ENCODE measurements at places on chromosomes 13 and 19.
A peak's percentile ranks its signal among the peaks of the same experiment; 100 is the strongest.

GRCh38 chr19:4977299-4978174 is 8.6 kb downstream of the KDM4B start:
- no peak for DNase-seq

GRCh38 chr19:43675269-43675879 is 5.4 kb upstream of the PLAUR start:
- peak; percentile 71 for DNase-seq

- no peak for DNase-seq
These were observed 72.3 kb downstream of the NAA16 start for GRCh38 chr13:41383386-41383785.

DNA sequence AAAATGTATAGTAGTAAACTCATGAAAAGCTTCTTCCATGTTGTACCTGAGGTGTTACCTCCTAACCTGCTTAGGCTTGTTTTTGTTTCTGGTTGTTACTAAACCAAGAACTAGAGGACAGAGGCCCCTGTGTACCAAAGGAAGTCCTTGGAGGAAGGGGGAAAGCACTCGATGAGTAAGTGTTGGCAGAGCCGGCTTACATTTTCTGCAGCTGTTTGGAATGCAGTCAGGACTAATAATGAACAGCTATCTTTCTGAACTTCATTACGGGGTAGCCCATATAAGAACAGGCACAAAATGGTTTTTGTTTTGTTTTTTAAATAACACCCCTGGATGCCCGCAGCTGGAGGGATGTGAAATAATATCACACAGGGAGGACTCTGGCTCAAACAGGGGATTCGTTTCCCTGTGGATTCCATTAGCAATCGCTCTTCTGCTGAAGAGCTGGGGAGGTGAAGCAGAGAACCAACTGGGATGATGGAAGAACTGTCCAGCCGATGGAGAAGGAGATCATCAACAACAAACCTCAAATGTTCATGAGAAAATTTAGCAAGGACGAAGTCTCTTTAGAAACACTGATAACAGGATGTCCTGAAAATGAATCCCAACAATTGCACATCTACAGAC is 214.2 kb upstream of the MAB21L1 start:
- DNase-seq, result no peak

GRCh38 chr19:3556423-3556977 is 886 bp downstream of the MFSD12 start:
- DNase-seq, result no peak

GRCh38 chr13:108984251-108984920 is 355.0 kb downstream of the MYO16 start:
- DNase-seq, result no peak

- DNase-seq, result peak; percentile 12
These were observed 7.7 kb downstream of the N4BP2L2 start for GRCh38 chr13:32530841-32531253.

DNA sequence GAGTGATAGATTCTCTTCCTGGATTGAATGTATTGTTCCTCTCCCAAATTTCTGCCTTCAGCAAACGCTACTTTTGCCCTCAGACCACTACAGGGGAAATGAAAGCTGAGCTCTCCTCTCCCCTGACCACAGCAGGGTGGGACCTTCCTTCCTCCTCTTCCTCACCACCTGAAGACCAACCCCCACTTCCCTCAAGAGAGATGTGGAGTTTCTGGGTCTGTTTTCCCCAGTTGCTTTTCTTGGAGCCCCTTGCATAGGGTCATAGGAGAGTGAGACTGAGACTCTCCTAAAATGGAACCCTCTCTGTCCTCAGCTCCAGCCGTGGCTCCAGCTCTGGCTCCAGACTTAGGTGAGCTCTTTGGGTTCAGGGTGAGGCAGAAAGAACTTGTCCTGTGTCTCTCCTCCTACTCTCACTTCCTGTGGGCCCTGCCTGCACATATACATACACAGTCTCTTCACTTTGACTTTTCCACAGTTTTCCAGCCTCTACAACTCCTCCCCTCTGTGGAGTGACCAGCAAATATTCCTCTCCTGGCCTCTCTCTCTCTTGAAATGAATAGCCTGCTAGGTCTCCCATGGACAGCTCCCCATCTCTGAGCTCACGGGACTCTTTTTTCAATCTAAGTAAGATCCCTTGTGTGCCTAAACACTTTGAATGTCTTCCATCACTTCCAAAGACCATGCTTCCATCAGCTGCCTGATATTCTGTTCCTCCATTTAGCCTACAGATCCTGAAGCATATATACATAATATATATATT is 19.2 kb upstream of the ZNF175 start:
- DNase-seq, result no peak

DNA sequence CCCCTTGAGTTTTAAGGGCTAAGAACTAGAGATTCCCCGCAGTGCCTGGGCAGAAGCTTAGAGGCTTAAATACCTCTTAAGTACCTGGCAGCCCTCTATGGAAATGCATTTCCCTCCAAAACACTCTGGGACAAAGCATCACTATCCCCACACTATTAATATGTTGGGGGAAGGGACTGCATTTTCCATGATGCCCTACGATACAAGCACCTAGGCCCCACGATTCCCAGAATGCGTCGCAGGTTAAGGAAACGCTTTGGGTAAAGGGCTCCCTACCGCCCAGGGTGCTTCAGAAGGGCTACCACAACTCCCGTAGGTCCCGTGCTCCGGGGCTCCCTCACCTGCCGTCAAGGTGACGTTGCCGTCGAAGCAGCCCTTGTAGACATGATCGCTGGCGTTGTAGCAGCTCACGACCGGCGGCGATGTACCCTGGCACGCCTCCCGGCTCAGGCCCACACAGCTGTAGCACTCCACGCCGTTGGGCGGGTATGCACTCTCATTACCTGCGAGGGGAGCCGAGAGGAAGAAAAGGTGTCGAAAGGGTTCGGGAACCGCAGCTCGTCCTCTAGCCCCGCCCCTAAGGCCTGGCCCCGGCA is 2.5 kb downstream of the LYPD3 start:
- no peak for DNase-seq

DNA sequence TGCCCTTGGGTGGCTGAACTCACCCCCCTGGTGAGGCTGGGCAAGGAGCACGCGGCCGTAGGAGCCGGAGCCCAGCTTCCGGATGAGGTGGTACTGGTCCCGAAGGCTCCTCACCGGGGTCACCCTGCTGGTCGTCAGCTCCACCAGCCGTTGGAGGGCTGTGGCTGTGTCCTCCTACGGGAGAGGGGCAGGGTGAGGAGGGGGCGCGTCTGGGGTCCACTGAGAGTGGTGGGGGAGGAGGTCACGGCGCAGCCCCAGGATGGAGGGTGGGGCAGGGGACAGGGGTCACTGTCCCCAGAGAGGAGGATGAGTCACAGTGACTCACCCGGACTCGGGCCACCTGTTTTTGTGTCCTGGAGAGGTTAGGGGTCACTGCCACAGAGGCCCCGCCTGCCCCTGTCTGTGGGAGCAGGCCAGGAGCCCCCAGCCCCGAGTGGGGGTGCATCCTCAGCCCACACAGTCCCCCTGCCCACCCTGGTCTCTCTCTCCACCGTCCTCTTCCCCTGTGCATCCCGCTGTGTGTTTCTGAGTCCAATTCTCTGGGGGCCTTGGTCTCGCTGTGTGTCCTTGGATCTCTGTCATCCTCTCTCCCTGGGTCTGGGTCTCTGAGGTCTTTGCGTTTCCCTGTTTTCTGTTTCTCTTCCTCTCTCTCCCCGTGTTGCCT is 435 bp downstream of the SBK3 start:
- no peak for DNase-seq

DNA sequence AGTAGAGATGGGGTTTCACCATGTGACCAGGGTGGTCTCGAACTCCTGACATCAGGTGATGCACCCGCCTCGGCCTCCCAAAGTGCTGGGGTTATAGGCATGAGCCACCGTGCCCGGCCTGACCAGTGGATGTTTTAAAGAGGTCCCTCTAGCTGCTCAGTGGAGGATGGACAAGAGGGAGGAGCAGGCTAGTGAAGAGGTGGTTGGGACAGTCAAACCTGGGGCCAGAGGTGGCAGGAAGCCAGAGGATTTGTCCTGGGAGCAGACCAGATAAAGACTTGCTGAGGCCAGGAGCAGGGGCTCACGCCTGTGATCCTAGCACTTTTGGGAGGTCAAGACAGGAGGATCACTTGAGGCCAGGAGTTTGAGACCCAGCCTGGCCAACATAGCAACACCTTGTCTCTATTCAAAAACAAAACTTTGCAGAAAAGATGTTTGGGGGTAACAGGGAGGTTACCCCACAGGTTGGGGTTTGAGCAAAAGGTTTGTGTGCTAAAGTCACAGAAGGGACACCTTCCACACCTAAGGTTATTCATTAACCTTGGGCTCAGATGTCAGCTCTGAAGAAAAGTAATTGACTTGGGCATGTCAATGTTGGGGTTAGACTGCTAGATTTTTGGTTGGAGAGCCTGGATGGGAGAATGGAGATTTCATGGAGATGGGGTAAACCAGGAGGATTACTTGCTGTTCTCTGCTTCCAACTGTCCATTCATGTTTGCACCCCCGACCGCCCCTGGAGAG is 9.0 kb downstream of the BCAM start:
- DNase-seq, result no peak

DNA sequence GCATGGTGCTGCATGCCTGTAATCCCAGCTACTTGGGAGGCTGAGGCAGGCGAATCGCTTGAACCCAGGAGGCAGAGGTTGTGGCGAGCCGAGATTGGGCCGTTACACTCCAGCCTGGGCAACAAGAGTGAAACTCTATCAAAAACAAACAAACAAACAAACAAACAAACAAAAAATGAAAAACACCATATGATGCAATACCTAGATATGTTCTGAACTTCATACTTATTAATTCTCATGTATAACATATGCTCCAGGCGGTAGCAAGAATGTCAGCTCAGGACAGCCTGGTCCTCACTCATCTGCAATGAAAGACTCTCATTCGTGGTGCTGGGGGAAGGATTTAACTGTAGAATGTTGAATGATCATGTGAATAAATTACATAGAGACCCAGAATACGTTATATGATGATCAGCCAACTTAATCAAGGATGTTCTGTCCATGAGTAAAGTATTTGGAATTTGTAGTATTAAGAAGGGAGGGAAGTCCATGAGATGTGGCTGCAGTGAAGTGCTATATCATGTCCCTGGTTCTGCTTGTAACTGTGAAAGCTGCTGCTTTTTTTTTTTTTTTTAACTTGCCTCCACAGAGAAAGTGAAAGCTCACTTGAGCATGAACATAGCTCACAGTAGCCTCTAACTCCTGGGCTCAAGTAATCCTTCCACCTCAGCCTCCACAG is 206.8 kb downstream of the UQCRFS1 start:
- no peak for DNase-seq

- no peak for DNase-seq
These were observed 1541.8 kb downstream of the EFNB2 start for GRCh38 chr13:104993708-104994107.

DNA sequence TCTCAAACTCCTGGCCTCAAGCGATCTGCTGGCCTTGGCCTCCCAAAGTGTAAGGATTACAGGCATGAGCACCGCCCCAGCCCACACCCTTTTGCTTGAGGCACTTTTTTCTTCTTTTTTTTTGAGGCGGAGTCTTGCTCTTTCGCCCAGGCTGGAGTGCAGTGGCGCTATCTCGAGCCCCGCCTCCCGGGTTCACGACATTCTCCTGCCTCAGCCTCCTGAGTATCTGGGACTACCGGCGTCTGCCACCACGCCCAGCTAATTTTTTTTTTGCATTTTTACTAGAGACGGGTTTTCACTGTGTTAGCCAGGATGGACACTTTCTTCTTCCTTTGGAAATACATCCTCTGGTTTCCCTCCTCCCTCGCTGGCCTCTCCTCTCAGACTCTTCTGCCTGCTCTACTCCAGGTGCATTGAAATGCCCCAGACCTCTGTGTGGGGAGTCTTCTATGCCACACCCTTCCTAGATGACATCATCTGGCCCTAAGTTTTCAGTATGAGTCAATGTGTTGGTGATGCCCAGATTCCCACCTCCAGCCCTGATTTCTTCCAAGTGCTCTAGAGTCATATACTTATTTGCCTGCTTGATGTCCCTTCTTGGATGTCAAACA is 20.7 kb upstream of the TPT1 start:
- no peak for DNase-seq
